ENCODE measurements at places on chromosomes 6 and 20.

DNA sequence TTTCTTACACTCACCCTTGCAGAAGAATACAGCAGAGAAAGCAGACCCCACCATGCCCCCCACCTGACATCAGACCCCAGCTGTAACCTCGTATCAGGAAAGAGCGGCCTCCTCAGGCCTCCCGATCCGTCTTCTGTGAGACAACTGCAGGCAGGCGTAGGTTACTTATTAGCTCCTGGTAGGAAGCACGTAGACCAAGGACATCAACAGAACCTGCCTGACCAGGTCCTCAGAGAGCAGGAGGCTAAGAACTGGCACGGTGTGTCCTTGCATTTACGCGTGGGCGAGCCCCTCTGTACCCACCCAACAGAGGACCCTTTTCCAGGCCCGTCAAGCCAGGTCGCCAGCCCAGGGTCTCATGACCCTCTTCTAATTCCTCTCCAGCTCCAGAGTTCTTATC lies 51.0 kb downstream of the ABHD12 start:
- DNase-seq = no peak

GRCh38 chr6:73679009-73679408 lies 17.0 kb upstream of the CD109 start:
- DNase-seq = no peak

DNA sequence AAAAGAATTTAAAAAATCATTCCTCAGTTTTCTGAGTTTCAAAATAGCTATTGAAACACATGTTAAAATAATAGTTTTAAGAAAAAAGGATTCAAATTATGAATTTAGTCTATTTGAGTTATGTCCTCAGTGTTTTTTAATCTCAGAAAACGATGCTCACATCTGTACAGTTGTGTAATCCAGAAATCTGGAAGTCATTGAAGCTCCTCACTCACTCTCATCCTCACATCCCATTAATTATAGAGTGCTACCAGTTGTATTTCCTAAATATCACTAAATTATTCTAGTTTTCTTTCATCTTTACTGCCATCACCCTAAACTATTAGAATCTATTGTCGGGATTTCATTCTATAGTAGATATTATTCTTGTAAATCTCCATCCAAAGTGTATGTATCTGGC lies 234.7 kb upstream of the RIMS1 start:
- no peak for DNase-seq

DNA sequence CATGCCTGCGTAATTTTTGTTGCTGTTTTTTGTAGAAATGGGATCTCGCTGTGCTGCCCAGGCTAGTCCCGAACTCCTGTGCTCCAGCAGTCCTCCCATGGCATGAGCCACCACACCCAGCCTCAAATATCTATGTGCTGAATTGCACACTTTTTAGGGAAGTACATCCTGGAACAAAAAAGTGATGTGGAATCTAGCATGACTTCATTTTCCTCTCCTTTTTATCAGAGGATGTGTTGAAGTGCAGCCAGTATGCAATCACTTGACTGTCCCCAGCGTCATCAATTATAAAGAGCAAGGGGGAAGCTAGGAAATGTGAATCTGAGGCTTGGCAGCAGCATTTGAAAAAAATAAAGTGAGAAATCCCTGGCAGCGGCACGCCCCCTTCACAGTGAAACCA lies 6.4 kb upstream of the EXOC2 start:
- DNase-seq = peak; percentile 40

DNA sequence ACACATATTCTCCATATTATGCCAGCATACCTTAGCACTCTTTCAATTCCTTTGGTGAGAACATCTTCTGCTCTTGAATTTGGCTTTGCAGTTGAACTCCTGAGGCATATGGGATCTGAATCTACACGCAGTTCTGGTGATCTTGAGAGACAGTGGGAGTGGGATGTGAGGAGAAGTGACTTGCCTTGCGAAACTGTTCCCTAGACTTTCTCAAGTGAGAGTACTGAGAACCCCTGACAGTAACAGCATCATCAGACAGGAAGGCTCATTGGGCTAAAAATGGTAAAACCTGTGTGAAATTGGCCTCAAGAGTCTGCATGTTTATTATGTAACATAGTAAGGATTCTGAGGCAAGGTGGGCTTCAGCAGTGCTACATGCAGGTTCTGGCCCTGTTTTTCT lies 49.1 kb upstream of the CEP85L start:
- DNase-seq = no peak

DNA sequence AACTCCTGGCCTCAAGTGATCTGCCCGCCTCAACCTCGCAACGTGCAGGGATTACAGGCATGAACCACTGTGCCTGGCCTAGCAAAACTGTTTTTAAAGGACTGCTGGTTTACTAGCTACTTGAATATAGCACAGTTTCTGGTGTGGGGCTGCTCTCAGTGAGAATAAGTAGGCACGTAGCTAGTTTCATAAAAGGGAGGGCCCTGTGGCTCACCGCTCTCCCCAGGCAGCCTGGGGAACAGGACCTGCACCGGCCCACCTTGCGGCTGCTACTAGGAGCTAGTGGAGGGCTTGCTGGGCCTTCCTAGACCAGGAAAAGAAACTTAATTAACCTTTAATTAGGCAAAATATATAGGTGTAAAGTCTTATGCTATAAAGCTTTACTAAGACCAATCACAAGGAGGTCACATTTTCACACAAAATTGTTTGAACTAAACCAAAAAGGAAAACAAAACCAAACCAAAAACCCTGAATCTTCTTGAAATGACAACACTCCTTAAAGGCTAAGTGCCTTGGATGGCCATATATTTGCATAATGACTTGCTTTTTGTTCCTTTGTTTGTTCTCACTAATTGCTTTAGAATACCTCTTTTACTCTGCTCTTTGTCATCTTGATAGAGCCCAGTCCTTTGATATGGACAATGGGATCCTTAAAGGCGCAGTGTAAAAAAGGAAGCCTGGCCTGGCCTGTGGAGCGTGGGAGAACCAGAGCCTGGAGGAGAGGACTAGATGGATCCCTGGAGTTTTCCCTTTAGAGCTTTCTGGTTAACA lies 69.5 kb upstream of the SAMD5 start:
- DNase-seq = no peak

- DNase-seq = no peak
Observed at GRCh38 chr6:84731401-84731800, 33.0 kb downstream of the TBX18 start.
